ENCODE measurements at places on chromosomes 12 and 14. TPM values are rescaled to one million over a fixed set of nuclear protein-coding genes. Genes with fewer than 3 reads are reported as not detected.
A peak's percentile ranks its signal among the peaks of the same experiment; 100 is the strongest.

Gene HOXC5
- total RNA-seq = 1.3 TPM

Gene SERPINA3
- total RNA-seq = 58.4 TPM

Gene APOF
- not detected for total RNA-seq

Gene SPIC
- total RNA-seq = not detected

Gene AMDHD1
- 1.8 TPM for total RNA-seq

Gene LBHD2
- total RNA-seq = not detected

Gene PIK3C2G
- 0.79 TPM for total RNA-seq

GRCh38 chr12:65935906-65936901, 111.9 kb downstream of the HMGA2 start:
- no peak for ATAC-seq

GRCh38 chr12:60451457-60451856, 855.6 kb downstream of the SLC16A7 start:
- ATAC-seq = no peak

- no peak for ATAC-seq
Measured at GRCh38 chr14:63418020-63418419, 99.3 kb upstream of the GPHB5 start.

- peak; percentile 80 for ATAC-seq
Measured at GRCh38 chr12:26334621-26335124, 139.3 kb downstream of the SSPN start.

DNA sequence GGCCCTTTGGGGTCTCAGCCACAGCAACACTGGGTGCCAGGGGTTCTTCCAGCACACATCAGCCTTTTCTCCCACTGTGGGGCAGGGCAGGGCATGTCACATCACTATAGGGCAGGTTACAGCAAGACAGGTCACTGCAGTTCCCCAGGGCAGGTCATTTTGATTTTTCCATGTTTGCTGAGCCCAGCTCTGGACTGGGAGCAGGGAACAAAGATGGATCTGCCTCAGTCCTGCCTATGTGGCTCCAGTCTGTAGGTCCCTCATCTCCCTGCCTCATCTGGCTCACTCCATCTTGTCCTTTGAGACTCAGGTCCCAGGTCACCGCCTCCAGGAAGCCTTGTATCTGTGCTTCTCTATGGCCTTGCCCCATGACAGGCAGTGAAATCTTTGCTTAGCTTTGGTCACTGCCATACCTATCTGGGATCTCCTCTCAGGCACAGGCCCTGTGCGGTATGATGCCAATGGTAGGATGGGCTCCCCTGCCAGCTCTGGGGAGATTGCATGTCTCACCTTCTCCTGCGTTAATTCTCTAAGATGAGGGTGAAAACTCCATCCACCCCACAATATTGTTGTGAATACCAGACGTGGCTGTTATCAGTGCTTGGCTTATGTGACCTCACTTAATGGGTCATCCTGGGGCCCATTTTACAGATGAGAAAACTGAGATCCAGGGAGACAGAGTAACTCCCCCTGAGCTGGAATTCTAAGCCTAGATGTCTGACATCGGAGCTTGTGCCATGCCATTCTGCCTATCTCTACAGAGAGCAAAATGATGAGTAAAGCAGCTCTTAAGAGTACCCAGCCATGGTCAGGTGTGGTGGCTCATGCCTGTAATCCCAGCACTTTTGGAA, 1.5 kb downstream of the SERPINA6 start:
- ATAC-seq = no peak

- ATAC-seq = no peak
Measured at GRCh38 chr12:89156340-89156739, 196.0 kb downstream of the DUSP6 start.

DNA sequence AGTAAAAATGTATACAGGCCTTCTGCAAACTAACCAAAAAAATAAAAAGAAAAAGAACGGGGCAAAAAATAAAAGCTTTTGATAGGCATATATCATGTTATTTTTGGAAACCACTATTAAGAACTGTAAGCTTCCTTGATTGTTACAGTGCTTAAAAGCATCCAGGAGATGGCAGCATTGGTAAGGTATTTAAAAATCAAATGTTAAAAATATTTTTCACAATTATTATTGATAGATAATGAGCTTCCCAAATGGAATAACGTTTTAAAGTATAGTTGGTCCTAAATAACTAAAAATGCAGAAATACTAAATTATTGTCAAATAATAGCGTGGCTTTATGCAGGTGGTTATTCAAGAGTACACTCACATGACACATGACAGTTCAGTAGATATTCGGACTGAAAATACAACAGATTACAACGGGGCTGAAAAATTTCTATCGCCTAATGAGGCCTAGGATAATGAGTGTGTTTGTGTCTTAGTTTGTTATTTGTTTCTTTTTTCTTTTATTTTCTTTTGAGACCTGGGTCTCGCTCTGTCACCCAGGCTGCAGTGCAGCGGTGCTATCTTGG, 127.2 kb upstream of the ATF7IP start:
- ATAC-seq = no peak

DNA sequence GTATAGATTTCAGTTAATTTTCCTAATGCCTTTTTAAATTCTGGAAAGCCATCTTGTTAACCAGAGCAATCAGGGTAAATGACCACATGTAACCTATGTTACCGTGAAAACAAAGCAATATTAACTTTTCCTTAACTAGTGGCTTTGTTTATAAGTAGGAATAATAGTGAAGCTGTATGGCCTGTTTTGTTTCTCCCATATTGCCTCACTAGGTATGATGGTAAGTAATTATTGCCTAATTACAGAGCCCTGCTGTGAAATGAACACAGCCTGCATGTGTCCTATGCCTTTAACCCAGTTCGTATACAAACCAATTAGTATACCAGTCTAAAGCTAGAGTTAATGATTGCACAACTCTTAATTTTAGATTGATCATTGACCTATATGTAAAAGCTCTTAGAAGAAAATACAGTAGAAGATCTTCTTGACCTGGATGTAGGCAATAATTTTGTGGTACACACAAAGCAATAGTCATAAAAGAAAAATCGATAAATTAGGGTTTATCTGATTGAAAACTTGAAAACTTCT, 249.9 kb downstream of the CCDC91 start:
- no peak for ATAC-seq

DNA sequence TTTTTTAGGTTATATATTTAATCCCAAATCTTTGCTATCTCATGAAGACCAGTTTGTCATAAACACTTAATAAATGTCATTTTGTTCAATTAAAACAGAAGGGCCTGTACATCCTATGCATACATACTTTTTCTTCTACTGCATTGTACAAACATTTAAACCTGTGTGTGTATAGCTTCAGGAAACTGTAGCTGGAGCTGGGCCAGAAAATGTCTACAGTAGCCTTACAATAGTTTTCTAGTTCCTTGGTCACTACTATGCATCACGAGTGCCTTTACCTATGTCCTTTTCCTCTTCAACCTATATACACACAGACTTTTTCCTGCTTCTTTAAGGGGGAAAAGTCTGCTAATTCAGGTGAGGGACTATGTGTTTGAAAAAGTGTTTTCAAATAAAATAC, 302.8 kb downstream of the PAWR start:
- ATAC-seq = no peak

- peak; percentile 94 for ATAC-seq
Measured at GRCh38 chr12:25829192-25829591, 129.3 kb upstream of the RASSF8 start.

GRCh38 chr12:108335349-108336119, 3.6 kb downstream of the CMKLR1 start:
- ATAC-seq = no peak

GRCh38 chr12:25323581-25323982, 72.9 kb upstream of the KRAS start:
- ATAC-seq = no peak

GRCh38 chr14:90513161-90514014, 116.6 kb downstream of the CALM1 start:
- peak; percentile 87 for ATAC-seq

- no peak for ATAC-seq
Measured at GRCh38 chr14:106843951-106844483, 1317.6 kb downstream of the TMEM121 start.

DNA sequence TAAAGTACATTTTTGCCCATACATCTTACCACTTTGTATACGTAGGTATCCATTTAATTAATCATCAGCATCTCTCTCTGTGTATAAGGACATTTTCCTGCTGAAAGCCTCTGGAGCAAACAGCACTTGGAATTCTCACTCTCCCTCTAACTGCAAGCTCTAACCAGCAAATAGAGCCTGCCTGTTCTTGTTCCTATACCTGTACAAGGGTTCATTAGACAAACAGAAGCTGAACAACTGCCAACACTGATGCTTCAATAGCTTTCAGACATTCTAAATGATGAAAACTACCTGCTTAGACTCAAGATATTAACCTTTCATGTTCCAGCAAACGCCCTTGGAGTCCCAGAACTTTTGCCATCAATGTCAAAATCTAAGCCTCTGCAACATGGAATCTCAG, 98.0 kb downstream of the KCNH5 start:
- no peak for ATAC-seq

- ATAC-seq = no peak
Measured at GRCh38 chr12:99111600-99111999, 466.5 kb downstream of the APAF1 start.

GRCh38 chr14:70317969-70318634, 41.4 kb downstream of the COX16 start:
- no peak for ATAC-seq

DNA sequence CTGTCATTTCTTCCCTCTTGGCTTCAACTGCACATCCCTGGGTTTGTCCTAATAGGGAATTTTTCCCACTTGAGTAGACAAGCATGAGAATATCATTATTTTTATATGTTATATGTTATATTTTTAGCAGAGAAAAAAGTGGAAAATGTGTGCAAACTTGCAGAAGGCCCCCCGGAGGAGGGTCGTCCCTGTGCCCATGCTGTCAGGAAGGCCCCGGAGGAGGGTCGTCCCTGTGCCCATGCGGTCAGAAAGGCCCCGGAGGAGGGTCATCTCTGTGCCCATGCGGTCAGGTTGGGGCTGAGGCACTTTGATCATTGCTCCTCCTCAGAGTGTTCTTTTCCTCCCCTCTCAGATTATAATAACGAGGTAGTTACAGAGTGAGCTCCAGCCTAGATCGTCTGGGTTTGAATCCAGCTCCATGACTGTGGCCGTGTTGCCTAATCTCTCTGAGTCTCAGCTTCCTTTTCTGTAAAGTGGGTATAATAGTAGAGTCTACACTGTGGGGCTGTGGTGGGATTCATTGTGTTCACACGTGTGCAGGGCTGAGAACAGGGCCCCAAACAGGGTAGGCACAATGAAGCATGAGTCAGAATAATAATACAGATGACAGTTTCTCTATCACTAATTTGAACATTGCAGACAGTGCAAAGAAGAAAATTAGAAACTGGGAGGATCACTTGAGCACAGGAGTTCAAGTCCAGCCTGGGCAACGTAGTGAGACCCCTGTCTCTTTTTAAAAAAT, 33.4 kb downstream of the ELK3 start:
- ATAC-seq = no peak
